Fibroblast of lung (primary cell): ENCODE measurements at places on chromosomes 2 and 18. TPM values are rescaled to one million over a fixed set of nuclear protein-coding genes. Genes with fewer than 3 reads are reported as not detected.

Gene PHOSPHO2
- 3.9 and 5.4 TPM in 2 replicates for total RNA-seq

Gene RFTN2
- total RNA-seq: 6.9 and 10.2 TPM in 2 replicates

GRCh38 chr2:85468704-85469349 lies 50.3 kb downstream of the SH2D6 start:
- DNase-seq: peak; percentile 79

- peak; percentile 49 for DNase-seq
Observed at GRCh38 chr2:209331291-209331844, 92.5 kb upstream of the MAP2 start.

DNA sequence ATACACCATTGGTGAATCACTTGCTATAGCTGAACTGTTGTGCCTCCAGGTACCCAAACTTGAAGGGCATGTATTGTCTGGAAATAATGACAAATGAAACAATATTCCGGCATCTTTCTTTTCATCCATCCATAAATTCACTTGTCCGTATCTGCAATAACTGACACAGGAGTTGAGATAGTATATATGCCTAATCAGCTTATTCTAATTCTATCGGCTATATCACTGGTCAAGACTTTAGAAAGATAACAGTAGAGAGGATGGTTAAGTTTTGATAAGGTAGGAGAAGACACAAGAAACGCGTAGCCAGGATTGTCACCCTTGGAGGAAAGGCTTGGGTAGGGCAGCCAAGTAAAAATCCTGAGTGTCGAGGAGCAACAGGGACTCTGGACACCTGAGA lies 1634.6 kb upstream of the CELF4 start:
- no peak for DNase-seq
